RCC 7860 (cell line): ENCODE measurements at places on chromosomes 16 and 17.
A peak's percentile ranks its signal among the peaks of the same experiment; 100 is the strongest.

GRCh38 chr17:81451823-81452222 is 56.6 kb downstream of the BAHCC1 start:
- no peak for DNase-seq

GRCh38 chr17:37699285-37699973 is 45.4 kb downstream of the HNF1B start:
- no peak for DNase-seq

- DNase-seq = no peak
Measured at GRCh38 chr17:50458270-50458669, 10.4 kb downstream of the CHAD start.

DNA sequence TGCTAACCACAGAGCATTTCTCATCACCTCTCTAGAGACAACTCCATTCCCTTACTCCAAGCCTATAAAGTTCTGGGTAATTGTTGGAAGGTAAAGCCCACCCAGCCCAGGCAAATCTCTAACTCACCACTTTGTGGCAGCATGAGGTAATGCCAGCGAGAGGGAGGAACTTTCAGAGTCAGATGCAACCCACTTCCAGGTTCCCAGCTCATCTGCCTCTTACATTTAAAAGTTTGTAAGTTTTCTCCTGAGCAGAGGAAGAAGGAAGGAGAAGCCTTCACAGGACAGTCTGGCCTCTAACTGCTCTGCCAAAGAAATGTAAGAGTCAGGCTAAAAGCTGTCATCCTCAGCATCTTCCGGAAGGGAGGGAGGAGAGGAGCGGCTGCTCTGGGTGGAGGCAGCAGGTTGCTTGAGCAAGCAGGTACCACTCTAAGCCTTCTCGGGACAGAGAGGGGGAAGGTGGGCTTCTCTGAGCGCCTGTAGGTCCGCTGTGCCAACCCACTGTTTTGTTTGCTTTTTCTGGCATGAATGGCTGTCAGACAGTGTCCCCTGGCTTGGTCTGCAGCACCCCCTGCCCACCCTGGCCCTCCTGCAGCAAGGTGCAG is 1.0 kb downstream of the ZNF319 start:
- DNase-seq = peak; percentile 24

GRCh38 chr17:72977771-72978417 is 114.6 kb downstream of the SLC39A11 start:
- DNase-seq = peak; percentile 80

DNA sequence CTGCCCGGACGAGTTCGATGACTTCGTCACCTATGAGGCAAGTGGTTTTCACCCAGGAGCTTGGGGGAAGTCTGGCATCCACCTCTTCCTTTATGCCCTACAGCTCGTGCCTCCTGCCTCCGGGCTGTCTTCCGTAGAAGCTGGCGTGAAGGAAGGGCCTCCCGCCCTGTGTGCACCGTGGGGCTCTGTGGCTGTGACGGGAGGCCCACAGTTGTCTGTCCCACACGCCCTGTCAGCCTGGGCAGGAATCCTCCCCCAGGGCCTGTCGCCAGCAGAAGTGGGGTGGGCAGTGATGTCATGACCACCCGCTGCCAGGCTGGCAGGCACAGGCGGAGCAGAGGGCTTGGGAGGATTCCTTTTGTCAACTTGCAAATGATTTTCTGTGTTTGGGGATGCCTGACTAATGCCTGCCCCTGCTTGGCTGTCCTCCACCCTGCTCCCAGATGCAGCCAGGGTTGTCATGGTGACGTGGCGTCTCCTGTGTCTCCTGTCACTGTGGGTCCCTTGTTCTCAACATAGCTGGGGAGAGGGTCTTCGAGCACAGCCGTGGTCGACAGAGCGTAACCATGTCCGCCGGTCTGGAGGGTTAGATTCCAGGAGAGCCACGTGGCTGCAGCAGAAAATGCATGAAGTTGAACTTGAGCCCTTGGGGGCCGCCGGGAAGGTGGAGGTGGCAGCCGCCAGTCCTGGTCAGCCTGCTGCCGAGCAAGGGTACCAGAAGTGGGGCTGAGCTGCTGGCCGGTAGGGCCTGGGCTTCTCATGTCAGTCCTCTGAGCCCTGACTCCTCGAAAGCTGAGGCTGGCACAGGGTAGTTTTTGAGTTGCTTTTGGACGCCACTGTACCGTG is 46.1 kb downstream of the RAB11FIP3 start:
- peak; percentile 93 for DNase-seq

DNA sequence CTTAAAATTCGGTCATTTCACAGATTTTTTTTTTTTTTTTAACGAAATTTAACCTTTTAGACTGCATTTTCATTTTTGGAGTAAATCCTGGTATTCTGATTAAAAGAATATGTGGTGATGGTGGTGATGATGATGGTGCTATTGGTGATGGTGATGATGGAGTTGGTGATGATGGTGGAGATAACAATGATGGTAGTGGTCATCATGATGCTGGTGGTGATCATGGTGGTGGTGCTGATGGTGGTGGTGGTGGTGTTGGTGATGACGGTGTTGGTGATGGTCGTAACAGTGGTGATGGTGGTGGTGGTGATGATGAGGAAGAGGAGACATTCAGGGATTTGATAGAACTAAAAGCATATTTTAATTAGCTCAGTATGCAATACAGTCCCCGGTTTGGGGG is 84.0 kb downstream of the TNRC6C start:
- no peak for DNase-seq

GRCh38 chr16:59849716-59850115 is 1115.6 kb upstream of the GOT2 start:
- no peak for DNase-seq

DNA sequence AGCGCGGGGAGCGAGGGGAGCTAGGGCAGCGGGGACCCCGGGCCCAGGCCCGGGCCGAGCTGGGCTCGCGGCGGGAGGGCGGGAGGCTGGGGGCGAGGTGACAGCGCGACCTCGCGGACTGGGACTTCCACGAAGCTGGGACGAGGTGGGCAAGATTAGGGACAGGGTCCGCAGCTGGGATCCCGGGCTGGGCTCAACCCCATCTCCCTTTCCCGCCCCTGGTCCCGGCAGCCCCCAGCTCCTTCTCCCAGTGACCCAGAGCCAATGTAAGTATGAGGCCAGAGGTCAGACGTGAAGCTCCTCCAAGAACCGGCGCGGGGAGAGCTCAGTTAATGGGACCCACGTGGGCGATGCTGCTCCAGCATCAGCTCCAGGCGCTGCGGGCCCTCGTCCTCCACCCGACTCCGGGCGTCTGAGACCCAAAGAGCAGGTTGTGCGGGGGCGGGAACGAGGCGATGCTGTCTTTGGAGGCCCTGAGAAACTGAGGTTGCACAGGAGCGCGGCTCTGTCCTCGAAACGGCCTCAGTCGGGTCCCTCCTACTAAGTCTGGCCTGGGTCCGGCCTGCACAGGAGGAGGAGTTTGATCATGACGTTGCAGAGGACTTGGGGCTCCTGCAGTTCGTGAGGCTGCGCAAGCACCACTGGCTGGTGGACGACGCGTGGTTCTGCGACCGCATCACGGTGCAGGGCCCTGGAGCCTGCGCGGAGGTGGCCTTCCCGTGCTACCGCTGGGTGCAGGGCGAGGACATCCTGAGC is 585 bp downstream of the ALOX12 start:
- DNase-seq = no peak

DNA sequence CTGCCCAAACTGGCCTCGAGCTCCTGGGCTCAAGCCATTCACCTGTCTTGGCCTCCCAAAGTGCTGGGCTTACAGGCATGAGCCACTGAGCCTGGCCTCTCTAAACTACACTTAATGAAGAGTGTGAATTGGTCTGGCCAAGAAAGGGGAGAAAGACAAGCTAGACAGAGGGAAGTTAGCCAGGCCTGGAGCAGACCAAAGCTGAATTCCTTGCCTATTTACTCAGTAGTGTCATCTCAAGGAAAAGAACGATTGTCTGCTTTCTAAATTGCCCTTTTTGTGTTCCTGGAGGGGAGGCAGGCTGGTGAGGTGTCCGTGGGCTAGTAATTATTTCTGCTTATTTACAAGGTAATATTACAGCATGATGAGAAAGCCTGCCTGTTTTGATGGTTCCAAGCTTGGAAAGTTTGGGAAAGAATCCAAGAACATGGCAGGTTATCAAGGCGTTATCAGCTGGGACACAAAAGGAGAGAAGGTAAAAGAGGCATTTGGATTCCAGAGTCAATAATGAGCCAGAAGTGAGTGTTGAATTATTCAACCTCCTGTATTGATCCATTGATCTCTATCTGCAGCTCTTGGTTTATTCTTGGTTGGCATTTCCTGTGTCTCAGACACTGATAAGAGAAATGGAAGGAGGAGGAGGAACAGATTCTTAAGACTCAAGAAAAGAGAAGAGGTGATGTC is 6.3 kb upstream of the CBFB start:
- no peak for DNase-seq

DNA sequence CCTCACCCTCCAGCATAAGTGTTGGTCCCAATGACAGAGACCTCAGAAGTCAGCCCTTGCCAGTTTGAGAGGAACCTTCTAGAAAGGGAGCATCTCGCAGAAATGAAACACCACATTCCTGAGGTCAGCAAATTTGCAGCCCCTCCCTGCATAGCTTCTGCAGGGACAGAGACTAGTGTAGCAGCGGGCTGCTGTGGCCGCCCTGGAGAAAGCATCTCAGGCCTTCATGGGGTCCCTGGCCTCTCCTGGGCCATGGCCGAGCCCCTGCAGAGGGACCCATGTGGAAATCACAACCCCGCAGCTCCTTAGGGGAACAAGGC is 11.4 kb downstream of the HS3ST6 start:
- no peak for DNase-seq

- no peak for DNase-seq
Measured at GRCh38 chr17:74222399-74222798, 9.0 kb downstream of the TTYH2 start.

DNA sequence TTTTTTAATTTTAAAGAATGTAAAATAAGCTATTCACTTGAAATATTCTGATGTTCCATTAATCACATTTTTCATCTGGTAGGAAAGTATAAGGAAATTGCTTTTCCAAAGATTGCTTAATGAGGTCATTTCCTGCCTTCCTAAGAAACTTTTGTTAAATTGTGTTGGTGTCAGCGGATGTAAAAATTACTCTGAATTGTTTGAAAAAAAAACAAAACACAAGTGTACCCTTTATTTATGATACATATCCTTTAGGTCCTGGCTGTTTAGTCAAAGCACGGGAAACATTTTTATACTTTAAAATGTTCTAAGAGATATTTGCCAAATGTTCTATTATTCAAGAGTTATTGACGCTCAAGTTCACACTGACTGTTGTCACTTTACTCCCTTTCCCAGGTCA is 1357.4 kb upstream of the GOT2 start:
- DNase-seq = no peak

DNA sequence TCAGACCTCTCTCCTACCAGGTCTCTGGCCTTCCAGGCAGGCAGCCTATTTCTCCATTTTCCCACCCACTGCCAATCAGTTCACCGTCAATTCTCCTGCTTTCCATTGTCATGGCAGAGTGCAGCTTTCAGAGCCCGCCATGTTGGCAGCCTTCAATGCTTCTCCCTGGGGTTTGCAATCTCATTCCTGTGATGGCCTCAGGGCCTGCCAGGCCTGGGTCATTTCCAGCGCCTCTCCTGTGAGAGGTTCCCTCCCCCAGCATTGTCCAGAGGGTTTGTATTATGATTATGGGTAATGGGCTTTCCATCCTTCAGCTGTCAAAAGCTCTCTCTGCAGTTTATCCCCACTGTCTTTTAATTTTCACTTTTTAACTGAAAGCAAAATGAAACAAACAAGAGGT is 716.6 kb upstream of the CDH8 start:
- DNase-seq = no peak

DNA sequence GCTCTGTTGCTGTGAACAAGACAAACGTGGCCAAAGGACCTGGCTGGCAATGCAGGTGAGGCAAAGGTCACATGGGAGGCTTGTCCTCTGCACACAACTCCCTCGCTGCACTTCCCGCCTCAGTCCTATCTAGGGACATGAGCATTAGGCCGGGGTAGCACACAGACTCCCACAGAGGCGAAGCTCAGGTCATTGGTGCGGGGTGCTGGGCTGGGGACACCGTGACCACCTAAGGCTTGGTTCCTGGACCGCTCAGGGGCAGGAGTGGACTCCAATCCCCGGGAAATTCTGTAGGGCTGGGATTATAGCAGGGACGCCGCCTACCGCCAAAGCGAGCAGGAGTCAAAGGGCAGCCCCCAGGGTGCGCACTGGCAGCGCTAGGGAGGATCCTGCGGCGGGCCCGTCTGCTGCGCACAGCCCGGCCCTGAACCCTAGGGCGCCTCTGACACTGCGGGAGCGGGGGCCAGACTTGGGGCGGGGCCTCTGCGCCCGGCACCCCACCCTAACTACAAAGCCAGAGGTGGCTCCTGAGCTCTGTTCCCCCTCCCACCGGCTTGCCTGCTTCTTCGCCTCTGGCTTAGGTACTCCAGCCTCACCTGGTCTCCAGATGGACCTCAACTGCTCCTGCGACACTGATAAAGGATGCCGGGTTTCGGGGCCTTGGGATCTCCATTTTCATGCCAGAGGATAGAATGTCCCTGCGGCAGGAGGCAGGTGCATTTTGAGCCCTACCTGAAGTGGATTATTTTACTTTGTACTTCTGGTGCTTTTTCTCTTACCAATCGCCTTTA is 3.9 kb upstream of the MT1B start:
- no peak for DNase-seq

- no peak for DNase-seq
Measured at GRCh38 chr17:62809656-62810055, 1.5 kb upstream of the MARCHF10 start.

DNA sequence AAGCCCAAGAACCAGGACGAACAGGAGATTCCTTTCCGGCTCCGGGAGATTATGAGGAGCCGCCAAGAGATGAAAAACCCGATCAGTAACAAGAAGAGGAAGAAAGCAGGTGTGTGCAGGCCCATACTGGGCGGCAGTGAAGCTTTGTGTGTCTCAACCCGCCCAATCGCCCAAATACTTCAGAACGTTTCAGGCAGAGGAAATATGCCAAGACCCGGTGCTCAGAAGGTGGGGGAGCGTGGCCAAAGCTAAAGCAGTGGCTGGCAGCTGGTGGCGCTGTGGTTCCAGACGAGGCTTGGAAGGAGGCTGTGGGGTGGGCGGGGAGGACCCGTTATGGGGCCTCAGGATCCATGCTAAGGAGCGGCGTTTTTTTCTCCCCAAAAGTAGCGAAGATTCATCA is 1.2 kb downstream of the CCDC137 start:
- DNase-seq = no peak

GRCh38 chr17:81608605-81609004 is 28.3 kb downstream of the NPLOC4 start:
- DNase-seq = no peak

- DNase-seq = no peak
Measured at GRCh38 chr17:18377437-18378204, at the start of gene EVPLL. Gene EVPLL (plus strand): TSS chr17:18377778. CDS start chr17:18380938, 3,160 bp downstream.

- no peak for DNase-seq
Measured at GRCh38 chr16:88777471-88778270, 7.3 kb downstream of the PIEZO1 start.

GRCh38 chr17:40418428-40418706 is 671 bp upstream of the TOP2A start:
- DNase-seq = no peak
